ENCODE measurements at places on chromosomes 4 and X. TPM values are rescaled to one million over a fixed set of nuclear protein-coding genes. Genes with fewer than 3 reads are reported as not detected.
A peak's percentile ranks its signal among the peaks of the same experiment; 100 is the strongest.

CTAG1B gene
- not detected for total RNA-seq

AWAT2 gene
- total RNA-seq, result not detected

RXFP1 gene
- total RNA-seq, result not detected

NBDY gene
- total RNA-seq, result 49.9 TPM

CPZ gene
- 22.2 TPM for total RNA-seq

HMGN5 gene
- 6.5 TPM for total RNA-seq

MAGEA10 gene
- total RNA-seq, result not detected

DNA sequence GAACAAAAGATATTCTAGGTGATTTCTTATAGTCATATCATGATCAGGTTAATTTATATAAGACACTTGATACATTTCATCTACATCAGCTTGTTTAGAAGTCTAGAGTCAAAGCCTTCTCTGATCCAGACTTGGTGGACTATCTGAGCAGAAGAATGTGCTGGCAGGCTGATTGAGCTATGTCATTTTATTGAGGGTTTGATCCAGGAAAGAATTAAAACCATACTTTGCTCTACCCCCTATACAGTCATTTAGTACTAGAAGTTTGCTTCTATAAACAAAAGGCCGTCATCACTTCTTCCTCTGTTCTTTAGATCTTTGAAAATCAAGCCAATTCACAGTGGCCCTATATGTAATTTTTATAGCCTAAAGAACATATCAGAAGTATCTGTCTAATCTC, 173.1 kb upstream of the PITX2 start:
- no peaks in the 10 kb centered on the region for H3K4me1 ChIP-seq
- H3K27me3 ChIP-seq, result peaks cover 41% of the 10 kb centered on the region
- H3K4me3 ChIP-seq, result no peak overlapping the region
- no peak for DNase-seq

- no peak overlapping the region for H3K27ac ChIP-seq
- no peaks in the 10 kb centered on the region for H3K36me3 ChIP-seq
- no peak overlapping the region for H3K4me3 ChIP-seq
- peaks cover 2% of the 10 kb centered on the region for H3K27me3 ChIP-seq
These were observed 38.3 kb downstream of the TKTL1 start for GRCh38 chrX:154333837-154334271.

GRCh38 chr4:61079427-61079826, 120.7 kb upstream of the ADGRL3 start:
- no peaks in the 10 kb centered on the region for H3K4me1 ChIP-seq
- no peak overlapping the region for H3K4me3 ChIP-seq
- DNase-seq, result no peak
- H3K27ac ChIP-seq, result no peak overlapping the region

- H3K36me3 ChIP-seq, result peaks cover 9% of the 10 kb centered on the region
- peaks cover 3% of the 10 kb centered on the region for H3K4me1 ChIP-seq
- H3K4me3 ChIP-seq, result no peak overlapping the region
- no peak overlapping the region for H3K27ac ChIP-seq
- DNase-seq, result no peak
- no peaks in the 10 kb centered on the region for H3K27me3 ChIP-seq
These were observed 33.1 kb downstream of the OSTC start for GRCh38 chr4:108683479-108683878.

DNA sequence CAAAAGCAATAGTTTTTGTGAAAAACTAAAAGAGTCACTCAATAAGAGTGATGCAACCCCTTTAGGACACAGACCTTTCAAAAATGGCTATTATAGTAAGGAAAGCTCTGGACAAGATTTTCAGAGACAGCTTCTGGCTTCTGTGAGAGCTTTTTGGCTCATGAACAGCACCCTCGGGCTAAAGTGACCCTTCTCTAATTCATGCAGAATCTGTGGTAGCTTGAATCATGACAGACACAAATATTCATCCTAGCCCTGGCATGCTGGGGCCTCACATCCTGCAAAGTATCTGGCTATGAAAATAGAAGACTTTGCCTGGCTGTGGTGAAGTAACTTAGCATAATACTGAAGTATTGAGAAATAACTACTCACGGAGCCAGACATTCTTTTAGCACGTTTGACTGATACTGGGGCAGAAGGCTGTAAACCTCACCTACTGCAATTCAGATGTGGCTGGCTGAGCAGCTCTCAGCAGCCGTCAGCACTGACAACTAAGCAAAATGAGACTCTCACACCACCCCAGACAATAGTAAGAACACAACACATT, 327.3 kb downstream of the MAPK10 start:
- H3K36me3 ChIP-seq, result no peaks in the 10 kb centered on the region
- peak overlapping the region; percentile 92 for H3K27ac ChIP-seq
- DNase-seq, result no peak

- peak; percentile 95 for DNase-seq
- peak overlapping the region; percentile 91 for H3K4me3 ChIP-seq
These were observed 2.9 kb downstream of the PDGFRA start for GRCh38 chr4:54231768-54232688.

GRCh38 chr4:39846705-39847104, 131.0 kb downstream of the PDS5A start:
- no peak overlapping the region for H3K27ac ChIP-seq
- no peak for DNase-seq
- no peaks in the 10 kb centered on the region for H3K27me3 ChIP-seq

DNA sequence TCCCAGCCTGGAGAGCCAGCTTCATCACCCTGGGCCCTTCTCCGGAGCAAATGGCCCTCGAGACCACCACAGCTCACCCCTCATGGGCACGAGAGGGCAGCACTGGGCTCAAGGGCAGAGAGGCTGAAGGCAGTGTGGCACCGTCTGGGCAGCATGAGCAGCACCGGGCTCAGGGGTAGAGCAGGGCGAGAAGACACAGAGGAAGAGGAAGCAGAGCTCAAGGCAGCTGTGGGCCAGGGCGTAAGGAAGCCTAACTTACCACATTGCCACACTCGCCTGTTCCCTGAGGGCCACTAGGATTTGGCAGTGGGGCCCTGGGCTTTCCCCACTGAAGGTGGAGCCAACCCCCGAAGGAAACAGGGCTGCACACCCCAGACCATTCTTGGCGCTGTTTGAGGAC, 15.5 kb downstream of the ZNF185 start:
- no peak overlapping the region for H3K4me3 ChIP-seq
- H3K36me3 ChIP-seq, result no peaks in the 10 kb centered on the region
- no peak for DNase-seq
- H3K27ac ChIP-seq, result no peak overlapping the region
- H3K27me3 ChIP-seq, result no peaks in the 10 kb centered on the region

DNA sequence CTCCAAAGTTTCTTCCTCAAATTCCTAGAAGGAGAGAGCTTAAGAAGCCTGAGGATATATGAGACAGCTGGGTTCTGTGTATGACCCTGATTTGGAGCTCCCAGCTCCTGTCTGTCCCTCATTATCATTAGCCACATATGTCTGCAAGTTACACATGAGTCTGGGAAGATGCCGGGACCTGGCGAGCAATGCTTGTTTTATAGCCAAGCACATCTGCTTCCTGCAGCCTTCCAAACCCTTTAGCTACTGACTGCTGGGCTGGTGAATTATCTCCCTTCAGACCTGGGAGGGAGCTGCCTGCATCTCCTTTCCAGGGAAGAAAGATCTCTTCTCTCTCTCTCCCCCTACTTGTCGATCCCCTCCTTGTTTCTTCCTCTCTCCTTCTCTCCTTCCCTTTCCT, 556.7 kb upstream of the BOD1L1 start:
- no peak overlapping the region for H3K4me3 ChIP-seq
- peaks cover 8% of the 10 kb centered on the region for H3K27me3 ChIP-seq
- peaks cover 6% of the 10 kb centered on the region for H3K4me1 ChIP-seq
- no peaks in the 10 kb centered on the region for H3K36me3 ChIP-seq

DNA sequence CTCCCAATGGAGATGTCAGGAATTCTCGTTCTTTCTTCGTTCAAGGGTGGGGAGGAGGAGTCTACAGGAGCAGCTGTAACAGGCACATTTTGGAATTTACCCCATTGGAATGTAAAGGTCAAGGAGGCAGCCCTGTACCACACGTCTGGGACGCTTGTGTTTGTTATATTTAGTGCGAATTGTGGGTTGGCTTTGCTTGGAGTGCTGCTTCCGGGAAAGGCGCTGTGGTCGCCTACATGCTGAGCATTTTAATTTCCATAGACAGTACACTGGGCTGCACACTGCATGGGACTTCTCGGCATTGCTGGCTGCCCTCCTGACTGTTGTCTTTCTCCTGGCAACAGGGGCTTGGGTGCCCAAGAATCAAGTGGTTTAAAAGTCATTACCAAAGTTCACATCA, 12.8 kb downstream of the GYG2 start:
- no peak for DNase-seq
- H3K27me3 ChIP-seq, result no peaks in the 10 kb centered on the region
- peaks cover 18% of the 10 kb centered on the region for H3K4me1 ChIP-seq

DNA sequence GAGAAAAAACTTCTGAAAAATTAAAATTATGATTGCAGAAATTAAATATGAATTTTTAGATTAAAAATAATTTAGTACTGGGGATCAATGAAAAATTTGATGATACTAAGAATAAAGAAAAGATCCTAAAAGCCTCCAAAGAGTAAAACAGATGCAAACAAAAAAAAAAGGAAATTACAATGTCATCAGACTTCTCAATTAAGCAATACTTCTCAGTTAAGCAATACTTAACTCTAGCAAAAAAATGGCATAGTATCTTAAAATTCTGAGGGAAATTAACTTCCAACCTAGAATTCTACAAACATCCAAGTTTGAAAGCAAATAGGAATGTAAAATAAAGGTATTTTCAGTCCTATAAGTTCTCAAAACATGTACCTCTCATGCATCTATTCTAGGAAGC, 141.2 kb upstream of the INTU start:
- H3K36me3 ChIP-seq, result no peaks in the 10 kb centered on the region
- no peak for DNase-seq
- no peak overlapping the region for H3K4me3 ChIP-seq
- H3K27me3 ChIP-seq, result no peaks in the 10 kb centered on the region
- peaks cover 13% of the 10 kb centered on the region for H3K4me1 ChIP-seq

DNA sequence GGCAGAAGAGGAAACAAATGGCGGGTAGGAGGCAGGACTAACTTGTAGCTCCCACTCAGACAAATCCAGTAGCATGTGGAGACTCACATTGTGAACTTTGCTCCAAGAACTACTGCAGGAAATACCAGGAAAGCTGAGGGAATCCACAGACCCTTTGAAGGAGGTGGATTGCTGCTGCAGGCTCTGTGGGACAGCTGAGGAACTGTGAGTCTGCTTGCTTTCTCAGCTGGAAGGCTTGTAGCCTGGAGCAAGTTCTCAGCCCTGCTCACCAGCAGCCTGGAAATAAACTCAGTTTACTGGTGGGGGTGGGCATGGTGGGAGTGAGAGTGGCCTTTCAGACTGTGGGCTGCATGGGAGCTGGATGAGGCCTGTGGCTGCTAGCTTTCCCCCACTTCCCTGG, 16.0 kb downstream of the RTL3 start:
- peaks cover 27% of the 10 kb centered on the region for H3K4me1 ChIP-seq
- no peak for DNase-seq
- H3K36me3 ChIP-seq, result peaks cover 3% of the 10 kb centered on the region

DNA sequence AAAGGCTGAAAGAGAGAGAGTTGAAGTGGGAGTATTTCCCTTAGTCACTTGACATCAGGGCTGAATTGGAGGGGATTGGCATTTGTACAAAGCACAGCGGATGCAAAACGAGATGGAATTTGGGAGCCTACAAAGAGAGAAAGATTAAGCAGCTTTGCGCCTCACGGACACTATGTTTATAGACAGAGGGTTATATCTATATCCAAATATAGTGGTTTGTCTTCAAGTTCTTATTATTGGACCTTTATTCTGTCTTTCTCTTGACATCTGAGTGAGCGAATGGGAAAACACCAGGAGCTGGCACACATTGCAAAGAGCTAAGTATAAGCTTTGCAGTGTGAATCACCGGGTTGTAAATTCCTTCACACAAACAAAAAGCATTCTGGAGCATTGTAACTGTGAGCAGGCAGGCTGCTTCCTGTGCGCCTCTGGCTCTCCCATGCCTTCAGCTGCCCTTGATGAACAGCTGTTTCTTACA, 500.2 kb downstream of the STIM2 start:
- H3K27ac ChIP-seq, result no peak overlapping the region
- no peak for DNase-seq
- no peak overlapping the region for H3K4me3 ChIP-seq
- peaks cover 5% of the 10 kb centered on the region for H3K27me3 ChIP-seq
- no peaks in the 10 kb centered on the region for H3K36me3 ChIP-seq

DNA sequence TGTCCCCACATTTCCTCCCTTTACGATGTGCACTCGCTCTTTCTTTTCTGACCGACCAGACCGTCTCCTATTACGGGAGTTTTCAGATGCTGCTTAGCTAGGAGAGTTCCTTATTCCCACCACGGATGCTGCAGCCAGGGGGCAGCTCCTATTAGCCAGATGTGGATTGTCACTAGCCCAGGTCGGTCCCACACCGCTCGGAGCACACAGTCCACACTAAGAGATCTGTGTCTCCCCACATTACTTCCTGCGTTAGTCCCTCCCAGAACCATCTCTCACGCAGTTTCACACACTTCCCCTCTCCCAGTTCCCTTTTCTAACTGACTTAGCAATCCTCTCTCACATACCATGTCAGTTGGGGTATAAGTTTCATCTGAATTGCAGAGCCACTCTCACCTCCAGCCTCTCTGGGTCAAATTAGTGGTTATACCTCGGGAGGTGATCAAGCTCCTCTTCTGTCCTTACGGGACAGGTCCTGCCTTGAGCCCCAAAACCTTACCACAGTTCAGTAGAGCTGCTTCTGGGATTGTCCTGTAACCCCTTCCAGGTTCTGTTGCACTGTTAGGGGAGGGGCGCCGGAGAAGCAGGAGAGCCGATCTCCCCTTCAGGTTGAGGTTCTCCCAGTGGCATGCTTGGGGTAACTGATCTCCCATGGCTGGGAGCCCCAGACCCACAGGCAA, 28.2 kb downstream of the SULT1E1 start:
- peaks cover 5% of the 10 kb centered on the region for H3K4me1 ChIP-seq
- DNase-seq, result no peak
- H3K4me3 ChIP-seq, result no peak overlapping the region
- H3K27me3 ChIP-seq, result no peaks in the 10 kb centered on the region
- no peak overlapping the region for H3K27ac ChIP-seq

DNA sequence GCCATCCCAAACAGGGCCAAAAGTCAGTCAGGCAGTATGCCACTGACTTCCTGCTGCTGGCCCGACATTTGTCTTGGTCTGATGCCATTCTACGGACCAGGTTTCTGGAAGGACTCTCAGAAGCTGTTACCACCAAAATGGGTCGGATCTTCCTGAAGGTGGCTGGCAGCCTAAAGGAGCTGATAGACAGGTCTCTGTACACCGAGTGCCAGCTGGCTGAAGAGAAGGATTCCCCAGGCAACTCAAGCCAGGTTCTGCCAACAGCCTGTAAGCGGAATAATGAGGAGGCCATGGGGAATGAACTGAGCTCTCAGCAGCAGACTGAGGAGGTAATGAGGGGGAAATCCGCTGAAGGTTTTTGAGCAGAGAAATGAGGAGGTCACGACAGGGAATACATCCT, 95.7 kb downstream of the RTL9 start:
- H3K4me1 ChIP-seq, result no peaks in the 10 kb centered on the region
- H3K36me3 ChIP-seq, result no peaks in the 10 kb centered on the region
- no peak overlapping the region for H3K27ac ChIP-seq

- H3K36me3 ChIP-seq, result no peaks in the 10 kb centered on the region
- peaks cover 46% of the 10 kb centered on the region for H3K4me1 ChIP-seq
- H3K27ac ChIP-seq, result peak overlapping the region; percentile 80
- no peak for DNase-seq
- no peaks in the 10 kb centered on the region for H3K27me3 ChIP-seq
These were observed 18.7 kb downstream of the RELL1 start for GRCh38 chr4:37667197-37668100.

GRCh38 chr4:137299281-137299680, 233.0 kb downstream of the PCDH18 start:
- no peak overlapping the region for H3K27ac ChIP-seq
- no peaks in the 10 kb centered on the region for H3K27me3 ChIP-seq
- no peak for DNase-seq
